ENCODE measurements at places on chromosomes 5 and 9.

DNA sequence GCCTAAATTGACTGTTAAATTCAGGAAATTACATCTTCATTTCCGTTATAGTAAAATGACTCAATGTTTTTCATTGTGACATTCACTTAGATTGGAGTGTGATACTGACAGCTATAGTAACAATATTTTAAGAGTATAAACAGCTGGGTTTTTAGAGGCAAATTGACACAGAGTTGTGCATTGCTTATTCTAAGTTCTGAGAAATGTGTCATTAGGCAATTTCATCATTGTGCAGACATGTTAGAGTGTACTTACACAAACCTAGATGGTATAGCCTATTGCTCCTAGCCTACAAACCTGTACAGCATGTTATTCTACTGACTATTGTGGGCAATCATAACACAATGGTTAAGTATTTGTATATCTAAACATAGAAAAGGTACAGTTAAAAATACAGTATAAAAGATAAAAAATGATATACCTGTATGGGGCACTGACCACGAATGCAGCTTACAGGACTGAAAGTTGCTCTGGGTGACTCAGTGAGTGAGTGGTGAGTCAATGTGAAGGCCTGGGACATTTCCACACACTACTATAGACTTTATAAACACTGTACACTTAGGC is 132.7 kb downstream of the PDE4D start:
- DNase-seq = no peak

DNA sequence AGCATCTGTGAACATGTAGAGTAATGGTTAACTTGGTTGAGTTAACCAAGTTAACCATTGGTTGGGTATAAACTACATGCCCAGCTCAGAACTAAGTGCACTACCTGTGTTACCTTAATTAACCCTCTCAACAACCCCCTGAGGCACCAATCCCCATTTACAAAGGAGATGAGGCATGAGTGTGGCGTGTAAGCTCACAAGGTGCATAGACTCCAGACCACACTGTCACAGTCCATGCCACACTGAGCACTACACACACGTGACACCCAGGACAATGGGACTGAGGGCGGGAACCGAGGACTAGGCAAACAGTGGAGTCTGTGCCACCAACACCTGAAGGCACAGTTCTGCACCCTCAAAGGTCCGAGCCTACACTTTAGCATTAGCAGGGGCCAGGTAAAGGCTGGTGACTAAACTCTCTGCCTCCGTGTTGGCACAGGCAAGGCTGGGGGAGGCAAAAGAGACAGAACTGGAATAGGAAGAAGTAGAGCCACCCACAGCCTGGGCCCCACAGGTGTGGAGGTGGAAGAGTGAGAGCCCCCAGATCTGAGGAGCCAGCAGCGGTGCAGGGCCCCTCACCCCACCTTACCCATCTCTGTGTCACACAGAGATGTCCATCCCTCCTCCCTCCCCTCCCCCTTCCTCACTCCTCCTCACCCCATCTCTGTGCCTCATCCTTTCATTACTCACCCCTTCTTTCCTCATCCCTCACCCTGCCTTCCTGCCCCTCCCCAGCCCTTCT is 2.2 kb upstream of the DNAJB5 start:
- DNase-seq = no peak

DNA sequence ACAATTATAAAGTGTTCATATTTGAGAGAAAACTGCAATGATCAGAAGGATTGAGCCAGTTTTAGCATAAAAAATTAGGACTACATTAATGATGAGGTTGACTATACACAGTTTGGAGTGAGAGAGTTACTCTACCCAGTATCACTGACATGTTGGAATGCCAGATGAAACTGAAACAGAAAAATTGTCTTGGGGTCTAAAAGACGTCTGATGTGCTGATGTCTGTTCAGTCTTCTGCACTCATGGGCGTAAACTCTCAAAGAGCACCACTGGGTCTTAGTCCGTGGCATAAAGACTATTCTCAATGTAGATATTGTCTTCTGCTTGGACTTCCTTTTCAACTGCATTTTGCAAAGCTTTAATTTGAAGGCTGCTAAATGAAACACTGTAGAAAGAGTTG is 29.5 kb downstream of the HAVCR1 start:
- no peak for DNase-seq

DNA sequence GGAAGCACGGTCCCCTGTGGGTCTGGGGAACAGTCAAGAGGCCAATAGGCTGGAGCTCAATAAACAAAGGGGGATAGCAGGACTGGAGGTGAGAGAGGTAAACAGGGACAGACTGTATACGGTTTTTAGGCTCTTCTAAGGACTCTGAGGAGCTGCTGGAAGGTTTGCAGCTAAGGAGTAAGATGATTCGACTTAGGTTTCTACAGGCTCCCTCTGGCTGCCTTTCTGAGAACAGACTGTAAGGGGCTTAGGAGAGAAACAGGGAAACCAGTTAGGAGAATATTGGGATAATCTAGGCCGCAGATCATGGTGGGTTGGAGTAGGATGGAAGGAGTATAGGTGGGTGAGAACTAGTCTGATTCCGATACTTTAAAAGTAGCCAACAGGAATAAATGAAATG is 10.4 kb downstream of the CDK5RAP2 start:
- DNase-seq = no peak

GRCh38 chr9:92728831-92729734 is 35.5 kb downstream of the BICD2 start:
- DNase-seq = no peak

DNA sequence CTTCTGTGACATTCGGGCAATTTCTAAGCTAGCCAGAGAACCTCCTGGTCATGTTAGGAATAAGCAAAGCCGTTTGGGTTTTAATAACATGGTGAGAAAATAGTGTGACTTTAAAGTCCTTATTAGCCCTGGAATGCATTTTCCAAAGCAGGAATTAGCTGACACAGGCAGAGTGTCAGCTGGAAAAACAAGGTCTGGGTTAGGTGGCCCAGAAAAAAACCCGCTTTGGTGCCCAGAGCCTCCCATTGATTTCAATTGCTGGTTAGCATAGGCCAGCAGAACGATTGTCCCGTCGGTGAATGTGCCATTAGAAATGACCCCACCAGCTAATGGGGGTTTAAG is 62.1 kb upstream of the CPEB4 start:
- DNase-seq = no peak

DNA sequence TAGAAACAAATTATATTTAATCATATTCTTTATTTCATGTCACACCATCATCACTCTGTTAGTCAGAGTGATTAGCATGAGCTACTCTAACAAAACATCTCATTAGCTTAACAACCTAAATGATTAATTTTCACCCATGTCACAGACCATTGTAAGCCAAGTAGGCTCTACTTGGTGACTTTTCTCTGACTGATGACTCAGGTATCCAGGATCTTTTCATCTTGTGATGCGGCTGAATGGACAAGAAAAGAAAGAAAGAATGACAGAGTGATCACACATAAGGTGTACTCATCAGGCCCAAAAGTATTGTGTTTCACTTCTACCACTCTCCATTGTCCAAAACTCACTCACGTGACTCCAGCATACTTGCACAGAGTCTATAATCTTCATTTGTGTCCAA is 299.3 kb downstream of the ANXA1 start:
- no peak for DNase-seq

DNA sequence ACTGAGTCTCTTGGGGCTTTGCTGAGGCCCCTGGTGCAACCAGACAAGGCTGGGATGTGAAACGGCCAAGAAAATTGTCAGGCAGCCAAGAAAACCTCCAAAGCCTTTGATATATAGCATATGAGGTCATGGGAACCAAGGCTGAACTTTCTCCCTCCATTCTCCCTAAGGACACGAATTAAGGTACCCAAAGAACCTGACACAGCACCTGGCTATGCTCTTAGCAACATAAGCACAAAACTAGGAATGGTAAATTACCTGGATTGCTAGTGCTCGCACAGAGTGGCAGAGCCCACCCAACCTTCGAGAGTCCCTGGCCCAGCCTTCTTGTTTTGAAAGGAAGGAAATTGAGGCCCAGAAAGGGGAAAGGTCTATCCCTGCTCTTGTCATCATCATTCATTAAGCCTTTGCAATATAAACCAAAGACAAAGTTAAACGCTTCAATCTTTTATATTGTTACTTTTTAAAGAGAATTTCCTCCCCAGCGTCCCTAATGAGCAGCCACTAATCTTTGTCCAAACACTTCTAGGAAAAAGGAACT is 220.0 kb upstream of the NR4A3 start:
- no peak for DNase-seq
